ENCODE measurements at places on chromosomes 1 and 21. TPM values are rescaled to one million over a fixed set of nuclear protein-coding genes. Genes with fewer than 3 reads are reported as not detected.

GRCh38 chr1:1361233-1361981 is 3.1 kb upstream of the MXRA8 start:
- DNase-seq = no peak

- no peak for DNase-seq
These were observed 7.5 kb upstream of the GATAD2B start for GRCh38 chr1:153929981-153930948.

DNA sequence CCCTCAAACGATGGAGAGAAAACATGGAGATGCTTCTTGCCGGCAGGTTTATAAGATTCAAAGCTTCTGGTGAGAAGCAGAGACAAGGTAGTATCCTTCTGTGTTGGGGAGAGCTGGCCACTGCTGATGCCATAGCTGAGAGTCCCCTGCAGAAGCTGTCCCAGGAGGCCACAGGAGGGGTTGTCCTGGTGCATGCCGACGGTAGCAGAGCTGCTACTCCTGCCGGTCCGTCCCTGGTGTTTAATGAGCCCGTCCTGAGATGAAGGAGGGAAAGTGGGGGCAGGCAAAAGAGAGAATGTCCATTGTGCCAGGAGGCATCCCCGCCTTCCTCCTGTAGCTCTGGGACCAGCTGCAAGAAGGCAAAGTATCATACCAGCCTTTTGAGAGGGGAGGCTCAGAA is 10.4 kb upstream of the C2CD2 start:
- DNase-seq = no peak

The MORC3 gene
- total RNA-seq = 21.2 TPM

DNA sequence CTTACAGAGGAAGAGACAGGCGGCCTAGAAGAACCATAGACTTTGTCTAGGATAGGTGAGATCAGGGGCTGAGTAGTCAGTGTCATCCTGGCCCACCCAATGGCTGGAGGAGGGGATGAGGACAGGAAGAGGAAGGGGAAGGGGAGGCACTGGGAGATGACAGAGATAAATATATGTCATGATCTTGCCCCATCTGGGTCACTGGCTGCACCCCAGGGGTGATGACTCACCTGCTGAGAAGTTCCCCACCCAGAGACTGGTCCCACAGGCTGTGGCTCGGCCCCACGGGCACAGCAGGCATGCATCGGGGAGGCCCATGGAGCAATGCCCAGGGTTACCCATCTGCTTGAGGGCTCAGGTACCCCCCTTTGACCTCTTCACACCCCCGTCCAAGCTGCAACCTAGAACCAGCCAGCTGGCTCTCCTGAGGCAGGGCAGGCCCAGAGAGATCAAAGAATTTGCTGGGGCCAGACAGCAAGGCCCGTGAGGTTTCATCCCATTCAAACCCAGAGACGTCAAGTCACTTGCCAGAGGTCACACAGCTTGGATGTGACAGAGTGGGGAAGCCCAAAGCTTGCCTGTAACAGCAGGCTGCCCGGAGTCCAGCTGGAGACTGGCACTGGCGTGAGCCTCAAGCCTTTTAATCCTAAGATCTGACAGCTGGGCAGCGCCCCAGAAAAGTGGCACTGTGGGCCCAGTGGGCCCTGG is 34.7 kb upstream of the CASZ1 start:
- no peak for DNase-seq

The GJA9 gene
- total RNA-seq = not detected

GRCh38 chr1:41158147-41158875 is 83.8 kb downstream of the SCMH1 start:
- DNase-seq = no peak

GRCh38 chr21:37373539-37373938 is 7.0 kb downstream of the DYRK1A start:
- no peak for DNase-seq

- DNase-seq = no peak
These were observed 121.7 kb downstream of the DTL start for GRCh38 chr1:212157252-212157651.

The CASQ1 gene
- total RNA-seq = not detected
